ENCODE measurements at places on chromosomes 5 and 9.

DNA sequence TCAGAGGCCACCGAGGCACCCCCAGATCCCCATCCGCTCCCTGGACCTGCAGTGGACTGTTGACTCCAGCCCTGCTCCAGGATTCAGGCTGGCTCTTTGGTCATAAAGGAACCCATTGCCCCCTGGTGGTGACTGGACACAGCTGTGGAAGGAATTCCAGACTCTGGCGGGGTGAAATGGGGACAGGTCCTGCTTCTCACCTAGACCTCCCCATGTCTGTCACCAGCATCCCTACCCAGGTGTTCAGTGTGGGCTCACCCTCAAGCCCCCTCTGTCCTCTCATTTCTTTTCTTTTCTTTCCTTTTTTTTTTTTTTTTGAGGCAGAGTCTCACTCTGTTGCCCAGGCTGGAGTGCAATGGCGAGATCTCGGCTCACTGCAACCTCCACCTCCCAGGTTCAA lies 25.5 kb upstream of the STXBP1 start:
- DNase-seq = peak; percentile 49

DNA sequence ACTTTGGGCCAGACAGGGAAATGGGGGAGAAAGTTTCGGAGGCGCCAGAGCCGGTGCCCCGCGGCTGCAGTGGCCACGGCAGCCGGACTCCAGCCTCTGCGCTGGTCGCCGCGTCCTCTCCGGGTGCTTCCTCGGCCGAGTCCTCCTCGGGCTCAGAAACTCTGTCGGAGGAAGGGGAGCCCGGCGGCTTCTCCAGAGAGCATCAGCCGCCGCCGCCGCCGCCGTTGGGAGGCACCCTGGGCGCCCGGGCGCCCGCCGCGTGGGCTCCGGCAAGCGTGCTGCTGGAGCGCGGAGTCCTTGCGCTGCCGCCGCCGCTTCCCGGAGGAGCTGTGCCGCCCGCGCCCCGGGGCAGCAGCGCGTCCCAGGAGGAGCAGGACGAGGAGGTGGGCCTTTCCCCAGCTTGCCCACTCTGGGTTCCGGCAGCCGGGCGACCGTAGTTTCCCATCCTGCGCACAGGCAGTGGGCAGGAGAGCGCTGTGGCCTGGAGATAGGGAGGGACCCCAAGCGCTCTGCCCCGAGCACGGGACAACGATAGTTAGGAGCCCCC lies 516 bp downstream of the MAST4 start:
- no peak for DNase-seq

DNA sequence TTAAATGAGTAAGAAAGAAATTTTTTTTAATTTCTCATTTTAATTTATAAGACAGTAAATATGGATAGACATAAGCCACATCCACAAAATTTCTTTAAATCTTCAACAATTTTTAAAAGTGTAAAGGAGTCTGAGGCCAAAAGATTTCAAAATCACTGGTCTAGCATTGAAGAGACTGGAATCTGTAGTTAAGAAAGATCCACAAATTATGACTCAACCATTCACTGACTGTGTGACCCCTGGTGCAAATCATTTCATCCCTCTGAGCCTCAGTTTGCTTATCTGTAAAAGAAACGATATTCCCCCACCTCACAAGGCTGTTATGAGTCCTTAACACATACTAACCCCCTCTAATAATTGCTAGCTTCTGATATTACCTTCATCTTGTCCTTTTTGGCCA lies 98.5 kb downstream of the EBF1 start:
- no peak for DNase-seq

DNA sequence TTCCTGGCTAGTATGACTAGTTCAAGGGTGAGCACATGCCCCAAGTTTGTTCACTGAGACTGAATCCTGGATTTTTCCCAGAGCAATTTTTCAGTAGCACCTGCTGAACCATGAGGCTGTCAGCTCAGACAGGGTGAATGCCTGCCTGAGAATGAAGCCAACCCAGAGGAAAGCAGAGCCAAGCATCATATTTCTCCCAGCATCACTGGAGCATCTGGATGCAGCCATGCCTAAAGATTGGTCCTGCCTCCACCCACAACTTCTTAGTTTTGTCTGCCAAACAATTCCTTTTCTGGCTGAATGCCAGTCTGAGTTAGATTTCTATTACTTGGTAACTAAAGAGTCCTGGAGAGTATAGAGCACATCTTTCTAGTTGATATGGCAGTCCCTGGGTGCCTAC lies 343.6 kb downstream of the CSNK1G3 start:
- DNase-seq = no peak

DNA sequence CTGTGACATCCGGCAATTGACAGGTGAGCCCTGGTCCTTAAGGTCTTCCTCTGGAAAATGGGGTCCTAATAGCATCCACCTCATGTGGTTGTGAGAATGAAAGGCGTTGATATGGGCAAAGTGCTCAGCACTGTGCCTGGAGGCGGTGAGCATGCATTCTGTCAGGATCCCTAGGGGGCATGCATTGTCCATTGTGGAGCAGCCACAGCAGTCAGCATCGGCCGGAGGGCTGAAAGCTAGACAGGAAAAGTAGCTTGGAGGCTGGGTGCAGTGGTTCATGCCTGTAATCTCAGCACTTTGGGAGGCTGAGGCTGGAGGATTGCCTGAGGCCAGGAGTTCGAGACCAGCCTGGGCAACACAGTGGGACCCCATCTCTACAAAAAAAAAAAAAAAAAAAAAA lies 122.2 kb downstream of the LHX2 start:
- DNase-seq = no peak

Data from central memory CD4-positive, alpha-beta T cell (primary cell).